ENCODE measurements at places on chromosomes 7 and 10. TPM values are rescaled to one million over a fixed set of nuclear protein-coding genes. Genes with fewer than 3 reads are reported as not detected.

GRCh38 chr10:121952226-121952625 is 22.8 kb downstream of the NSMCE4A start:
- no peak for DNase-seq

DNA sequence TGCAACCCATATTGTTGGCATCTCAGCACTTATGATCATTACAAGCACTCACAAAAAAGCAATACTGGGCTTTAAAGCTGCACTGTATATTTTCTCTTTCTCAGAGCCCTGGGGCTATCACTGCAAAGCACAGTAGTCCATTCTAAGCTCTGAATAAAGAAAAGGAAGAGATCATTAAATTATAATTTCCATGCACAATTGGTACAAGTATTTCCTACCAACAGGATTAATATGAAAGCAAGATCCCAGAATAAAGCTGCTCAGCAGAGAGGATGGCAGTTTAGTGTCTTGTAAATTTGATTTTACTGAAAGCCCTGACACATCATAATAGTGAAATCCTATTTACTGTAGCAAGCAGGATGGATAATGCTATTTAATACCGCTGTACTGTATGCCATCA is 205.3 kb downstream of the CHCHD3 start:
- no peak for DNase-seq

- DNase-seq = no peak
These were observed 26.6 kb downstream of the ZNF775 start for GRCh38 chr7:150405584-150406311.

Gene OIT3
- 0.29 TPM for total RNA-seq

DNA sequence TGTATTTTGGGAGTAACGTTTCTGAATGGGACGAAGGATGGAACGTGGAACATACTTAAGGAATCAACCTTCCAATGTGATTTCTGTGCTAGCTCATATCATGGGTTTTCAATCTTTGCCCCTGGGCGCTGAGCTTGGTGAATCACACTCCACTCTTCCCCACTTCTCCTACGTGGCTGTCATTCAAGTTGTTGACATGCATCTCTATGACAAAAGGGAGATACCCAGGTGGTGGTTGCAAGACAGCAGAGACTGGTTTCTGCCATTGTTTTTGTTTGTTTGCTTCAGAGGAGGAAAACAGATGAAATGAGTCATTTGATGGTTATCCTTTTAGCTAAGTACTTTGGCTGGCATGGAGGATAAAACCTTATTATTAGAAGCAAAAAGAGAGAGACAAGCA is 573.9 kb downstream of the GATA3 start:
- DNase-seq = no peak

GRCh38 chr10:16348891-16349290 is 87.9 kb upstream of the PTER start:
- no peak for DNase-seq

DNA sequence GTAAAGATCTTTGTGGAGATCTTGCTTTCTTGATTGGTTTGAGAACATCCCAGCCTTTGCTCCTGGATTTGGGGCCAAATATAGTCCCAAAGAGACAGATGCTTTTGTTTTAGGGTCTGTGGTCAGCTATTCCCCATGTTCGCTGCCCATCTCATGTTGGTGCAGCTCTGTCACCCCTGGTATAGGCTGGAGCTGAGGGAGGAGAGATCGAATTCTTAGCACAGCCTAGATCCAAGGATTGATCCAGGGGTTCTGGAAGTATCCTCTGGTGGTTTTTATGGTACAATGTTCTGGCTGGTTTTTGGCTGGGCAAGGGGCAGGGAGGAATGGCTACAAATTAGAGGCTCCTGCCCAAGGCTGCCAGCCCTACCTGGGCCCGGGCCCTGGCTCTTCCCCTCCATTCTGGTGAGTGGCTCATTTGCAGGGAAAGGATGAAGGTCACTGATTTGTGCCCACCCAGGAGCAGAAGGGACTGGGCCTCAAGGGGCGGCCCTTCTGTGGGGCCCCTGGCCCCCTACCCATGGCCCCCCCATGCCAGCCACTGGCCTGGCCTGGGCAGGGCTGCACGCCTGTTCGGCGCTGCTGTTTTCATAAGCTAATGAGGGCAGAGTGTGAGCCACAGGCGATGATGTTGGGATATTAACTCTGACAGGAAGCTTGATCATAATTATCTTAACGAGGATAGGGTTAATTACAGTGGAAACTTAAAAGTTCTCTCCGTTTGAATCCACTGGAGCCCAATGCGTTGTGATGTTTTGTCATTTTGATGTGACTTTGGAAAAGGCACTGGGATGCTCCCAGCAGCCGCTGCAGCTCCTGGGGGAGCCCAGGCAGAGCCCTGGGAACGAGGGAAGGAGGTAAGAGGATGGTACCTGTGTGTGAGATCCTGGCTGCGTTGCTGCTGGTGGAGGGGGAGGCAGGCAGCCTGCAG is 600.6 kb downstream of the LRMDA start:
- DNase-seq = no peak

Gene GATAD1
- total RNA-seq = 18.2 TPM

DNA sequence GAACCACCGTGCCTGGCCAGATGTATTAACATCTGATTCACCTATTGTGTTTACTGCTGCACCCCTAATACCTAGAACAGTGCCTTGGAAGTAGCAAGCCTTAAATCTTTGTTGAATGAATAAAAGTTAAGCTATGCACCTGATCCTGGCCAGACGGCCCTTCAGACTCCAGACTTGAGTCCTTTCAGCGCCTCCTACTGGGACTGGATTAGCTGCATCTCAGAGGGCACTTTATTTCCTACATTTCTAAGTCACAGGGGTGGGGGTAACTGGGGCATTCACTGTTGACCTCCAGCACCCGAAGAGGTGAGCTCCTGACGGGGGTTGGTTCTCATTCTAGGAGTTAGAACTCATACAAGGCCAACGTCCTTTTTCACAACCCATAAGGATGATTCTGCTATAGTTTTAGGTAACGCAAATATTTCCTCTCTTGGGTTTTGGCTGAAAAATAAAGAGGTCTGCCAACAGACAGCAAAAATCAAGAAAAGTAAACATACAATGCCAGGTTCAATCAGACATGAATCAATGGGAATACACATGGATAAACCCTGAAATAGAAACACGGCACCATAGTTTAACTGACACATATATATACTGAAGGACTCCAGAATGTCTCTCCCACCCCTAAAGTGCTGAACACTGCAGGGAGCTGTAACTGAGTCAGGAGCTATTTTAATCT is 48.0 kb upstream of the DLG5 start:
- DNase-seq = no peak
